MM.1S (cell line): ENCODE measurements at places on chromosomes 7 and 10.

DNA sequence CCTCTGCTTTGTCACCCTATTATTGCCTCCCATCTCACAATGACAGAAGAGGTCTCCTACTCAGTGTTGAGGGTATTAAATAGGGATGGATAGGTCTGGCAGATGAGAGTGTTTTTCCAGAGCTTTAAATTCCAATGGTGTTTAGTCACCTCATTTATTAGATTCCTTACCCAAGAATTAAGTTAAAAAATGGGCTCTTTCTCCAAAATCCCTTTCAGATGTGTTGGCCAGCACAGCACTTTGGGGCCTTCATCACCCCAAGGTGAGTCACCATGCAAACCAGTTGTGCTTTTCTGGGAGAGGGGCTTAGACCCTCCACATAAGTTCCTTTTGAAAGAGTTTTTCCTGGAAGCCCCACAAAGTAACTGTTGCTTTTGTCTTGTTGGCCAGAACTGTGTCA, 78.4 kb downstream of the CYP26A1 start:
- H3K27me3 ChIP-seq, result no peaks in the 10 kb centered on the region
- H3K4me1 ChIP-seq, result no peaks in the 10 kb centered on the region
- no peak overlapping the region for H3K27ac ChIP-seq
- no peak overlapping the region for H3K4me3 ChIP-seq

- H3K4me1 ChIP-seq, result 0 out of 2 replicates have a peak, but pooled peaks cover 3% of the 10 kb centered on the region
- H3K4me3 ChIP-seq, result no peak overlapping the region
- H3K36me3 ChIP-seq, result no peaks in the 10 kb centered on the region
- H3K27me3 ChIP-seq, result no peaks in the 10 kb centered on the region; the same call in 1 of the 2 replicates
- no peak overlapping the region for H3K27ac ChIP-seq
- no peak for DNase-seq
Measured at GRCh38 chr7:19110026-19110730, 7.3 kb downstream of the TWIST1 start.

DNA sequence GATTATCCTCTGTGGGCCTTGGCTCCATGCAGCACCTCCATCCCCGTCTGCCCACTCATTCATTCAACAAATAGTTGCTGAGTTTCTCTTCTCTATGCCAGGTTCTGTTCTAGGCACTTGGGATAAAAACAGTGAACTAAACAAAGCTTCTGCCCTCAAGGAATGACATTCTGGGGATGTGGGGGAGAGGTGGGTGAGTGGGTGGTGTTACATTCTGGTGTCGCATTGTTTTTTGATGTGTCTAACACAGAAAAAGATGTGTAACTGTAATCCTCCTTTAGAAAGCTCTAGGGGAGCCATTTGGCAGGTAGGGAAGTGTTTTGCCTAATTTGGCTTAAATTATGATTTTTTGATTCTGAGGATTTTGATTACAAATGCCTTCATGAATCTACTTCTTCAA, 21.4 kb downstream of the AUTS2 start:
- H3K36me3 ChIP-seq, result no peaks in the 10 kb centered on the region
- no peaks in the 10 kb centered on the region for H3K27me3 ChIP-seq
- no peak for DNase-seq
- no peak overlapping the region for H3K27ac ChIP-seq

DNA sequence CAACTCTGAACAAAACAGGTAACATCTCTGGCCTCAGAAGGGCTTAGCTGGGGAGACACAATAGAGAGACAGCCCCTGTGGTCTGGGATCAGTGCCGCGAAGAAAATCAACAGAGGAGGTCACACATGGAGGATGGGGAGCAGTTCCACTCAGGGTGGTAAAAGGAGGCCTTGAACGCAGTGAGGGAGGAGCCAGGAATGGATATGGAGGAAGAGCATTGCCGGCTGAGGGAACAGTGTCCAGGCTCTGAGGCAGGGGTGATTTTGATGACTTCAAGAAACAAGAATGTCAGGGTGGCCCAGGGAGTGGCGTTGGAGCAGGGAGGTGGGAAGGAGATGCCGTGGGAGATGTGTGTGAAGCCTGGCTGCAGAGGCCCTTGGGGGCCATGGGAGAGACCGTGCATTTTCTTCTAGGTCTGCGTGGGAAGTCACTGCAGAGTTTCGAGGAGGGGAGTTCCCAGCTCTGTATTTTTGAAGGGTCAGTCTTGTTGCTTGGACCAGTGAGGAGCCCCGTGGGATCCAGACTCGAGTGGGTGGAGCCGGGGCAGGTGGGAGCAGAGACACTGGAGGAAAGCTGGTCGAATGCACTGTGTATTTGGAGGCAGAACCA, 35.7 kb upstream of the SH2D4B start:
- DNase-seq, result no peak
- H3K4me1 ChIP-seq, result no peaks in the 10 kb centered on the region
- no peaks in the 10 kb centered on the region for H3K36me3 ChIP-seq
- no peaks in the 10 kb centered on the region for H3K27me3 ChIP-seq

DNA sequence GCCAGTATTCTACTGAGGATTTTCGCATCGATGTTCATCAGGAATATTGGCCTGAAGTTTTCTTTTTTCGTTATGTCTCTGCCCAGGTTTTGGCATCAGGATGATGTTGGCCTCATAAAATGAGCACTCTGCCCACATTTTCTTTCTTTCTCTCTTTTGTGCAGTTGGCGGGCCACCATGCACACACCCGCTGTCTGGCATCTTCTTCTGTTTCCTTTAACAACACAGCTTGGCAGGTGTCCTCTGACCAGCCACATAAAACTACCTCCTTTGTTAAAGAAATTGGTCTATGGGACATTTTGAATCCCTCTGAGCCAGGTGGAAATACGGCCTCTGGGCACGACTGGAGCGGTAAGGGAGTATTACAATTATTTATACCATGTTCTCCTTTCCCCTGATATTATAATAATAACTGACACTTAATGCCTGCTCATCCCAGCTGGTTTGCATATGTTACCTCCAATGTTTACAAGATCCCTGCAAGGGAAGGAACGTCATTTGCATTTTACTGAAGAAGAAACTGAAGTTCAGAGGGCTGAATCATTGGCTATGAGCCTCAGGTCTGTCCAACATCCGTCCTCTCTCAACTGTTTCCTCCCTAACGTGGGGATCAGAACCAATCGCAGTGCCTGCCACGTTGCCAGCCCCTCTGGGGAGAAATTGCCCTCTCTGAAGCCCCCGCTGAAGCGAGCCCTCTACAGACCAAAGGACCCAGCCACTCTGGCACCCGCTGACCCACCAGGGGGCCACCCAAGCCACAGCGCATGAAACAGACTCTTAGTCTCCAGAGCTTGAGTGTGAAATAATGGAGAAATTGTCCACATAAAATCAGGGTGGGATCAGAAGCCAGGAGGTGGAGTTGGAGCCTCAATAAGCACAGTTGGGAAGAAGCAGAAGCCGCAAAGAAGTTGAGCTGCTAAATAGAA, 125.0 kb upstream of the FOXK1 start:
- no peak for DNase-seq
- no peaks in the 10 kb centered on the region for H3K4me1 ChIP-seq
- no peak overlapping the region for H3K27ac ChIP-seq

DNA sequence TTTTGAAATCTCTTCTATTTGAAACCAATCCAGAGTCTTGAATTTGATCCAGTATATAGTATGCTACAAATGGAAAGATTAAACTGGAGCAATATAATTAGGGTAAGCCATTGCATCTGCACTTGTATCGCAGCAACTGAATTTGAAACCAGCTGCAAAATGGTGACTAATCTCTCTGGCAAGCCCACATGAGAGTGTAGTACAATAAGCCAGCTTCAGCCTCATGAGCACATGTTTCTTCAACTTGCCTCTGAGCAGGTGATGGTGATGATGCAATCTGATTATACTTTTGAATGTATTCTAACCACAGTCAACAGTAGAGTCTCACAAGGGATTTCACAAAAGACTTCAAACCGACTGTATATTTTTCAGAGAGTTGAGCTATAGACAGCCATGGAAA, 829 bp upstream of the RPA3 start:
- H3K36me3 ChIP-seq, result no peaks in the 10 kb centered on the region
- peak; percentile 94 for DNase-seq
- peaks cover 24% of the 10 kb centered on the region for H3K4me1 ChIP-seq
- no peaks in the 10 kb centered on the region for H3K27me3 ChIP-seq

DNA sequence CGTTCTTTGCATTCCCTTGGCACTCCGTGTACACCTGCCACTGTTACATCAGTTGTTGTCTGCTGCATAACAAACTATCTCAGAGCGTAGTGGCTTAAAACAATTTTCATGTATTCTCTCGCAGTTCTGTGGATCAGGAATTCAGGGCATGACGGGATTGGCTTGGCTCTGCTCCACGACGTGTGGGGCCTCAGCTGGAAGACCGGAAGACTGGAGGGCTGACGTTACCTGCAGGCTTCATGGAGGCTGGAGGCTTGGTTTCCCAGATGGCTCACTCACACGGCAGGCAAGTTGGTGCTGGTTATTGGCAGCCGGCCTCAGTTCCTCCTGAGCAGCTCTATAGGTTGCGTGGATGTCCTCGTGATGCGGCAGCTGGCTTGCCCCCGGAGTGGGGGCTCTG, 25.5 kb downstream of the NYAP1 start:
- DNase-seq, result no peak
- H3K4me1 ChIP-seq, result no peaks in the 10 kb centered on the region
- peaks cover 4% of the 10 kb centered on the region; the same call in 1 of the 2 replicates for H3K27me3 ChIP-seq

DNA sequence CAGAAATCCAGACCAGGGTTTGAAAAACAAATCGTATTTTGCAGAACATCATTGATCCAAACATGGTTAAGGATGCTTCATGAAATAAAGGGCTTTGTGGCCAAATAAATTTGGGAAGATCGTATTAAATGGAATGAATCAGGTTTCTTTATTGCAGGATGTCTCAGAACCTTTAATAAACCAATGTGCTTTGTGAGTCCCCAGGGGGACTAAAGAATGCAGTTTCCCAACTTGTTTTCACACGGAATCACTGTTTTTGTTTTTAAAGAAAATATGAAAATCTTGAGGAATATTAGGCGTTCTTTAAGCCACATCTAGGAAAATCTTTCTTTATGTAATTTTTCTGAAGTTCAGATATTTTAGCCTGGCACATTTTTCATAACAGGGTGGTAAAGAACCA, 16.8 kb upstream of the CCDC172 start:
- H3K4me1 ChIP-seq, result no peaks in the 10 kb centered on the region
- no peak overlapping the region for H3K27ac ChIP-seq
- DNase-seq, result no peak
- H3K4me3 ChIP-seq, result no peak overlapping the region
- H3K27me3 ChIP-seq, result no peaks in the 10 kb centered on the region

GRCh38 chr7:93036807-93037206, 81.0 kb downstream of the SAMD9 start:
- peak overlapping the region; percentile 47; the same call in 1 of the 2 replicates for H3K27ac ChIP-seq
- no peaks in the 10 kb centered on the region for H3K36me3 ChIP-seq
- H3K4me3 ChIP-seq, result no peak overlapping the region
- peaks cover 18% of the 10 kb centered on the region for H3K4me1 ChIP-seq
- no peaks in the 10 kb centered on the region for H3K27me3 ChIP-seq

GRCh38 chr7:22664988-22665798, 61.8 kb upstream of the IL6 start:
- 0 out of 2 replicates have a peak, but pooled peaks cover 7% of the 10 kb centered on the region for H3K4me1 ChIP-seq
- no peak overlapping the region for H3K27ac ChIP-seq
- no peak overlapping the region for H3K4me3 ChIP-seq
- no peaks in the 10 kb centered on the region for H3K36me3 ChIP-seq

- H3K27ac ChIP-seq, result no peak overlapping the region
- H3K27me3 ChIP-seq, result no peaks in the 10 kb centered on the region
- DNase-seq, result no peak
- no peaks in the 10 kb centered on the region for H3K4me1 ChIP-seq
- no peaks in the 10 kb centered on the region for H3K36me3 ChIP-seq
- no peak overlapping the region for H3K4me3 ChIP-seq
Measured at GRCh38 chr10:59087486-59087885, 89.0 kb upstream of the PHYHIPL start.
